Effector memory CD4-positive, alpha-beta T cell (primary cell): ENCODE measurements at places on chromosomes 12 and 14.

DNA sequence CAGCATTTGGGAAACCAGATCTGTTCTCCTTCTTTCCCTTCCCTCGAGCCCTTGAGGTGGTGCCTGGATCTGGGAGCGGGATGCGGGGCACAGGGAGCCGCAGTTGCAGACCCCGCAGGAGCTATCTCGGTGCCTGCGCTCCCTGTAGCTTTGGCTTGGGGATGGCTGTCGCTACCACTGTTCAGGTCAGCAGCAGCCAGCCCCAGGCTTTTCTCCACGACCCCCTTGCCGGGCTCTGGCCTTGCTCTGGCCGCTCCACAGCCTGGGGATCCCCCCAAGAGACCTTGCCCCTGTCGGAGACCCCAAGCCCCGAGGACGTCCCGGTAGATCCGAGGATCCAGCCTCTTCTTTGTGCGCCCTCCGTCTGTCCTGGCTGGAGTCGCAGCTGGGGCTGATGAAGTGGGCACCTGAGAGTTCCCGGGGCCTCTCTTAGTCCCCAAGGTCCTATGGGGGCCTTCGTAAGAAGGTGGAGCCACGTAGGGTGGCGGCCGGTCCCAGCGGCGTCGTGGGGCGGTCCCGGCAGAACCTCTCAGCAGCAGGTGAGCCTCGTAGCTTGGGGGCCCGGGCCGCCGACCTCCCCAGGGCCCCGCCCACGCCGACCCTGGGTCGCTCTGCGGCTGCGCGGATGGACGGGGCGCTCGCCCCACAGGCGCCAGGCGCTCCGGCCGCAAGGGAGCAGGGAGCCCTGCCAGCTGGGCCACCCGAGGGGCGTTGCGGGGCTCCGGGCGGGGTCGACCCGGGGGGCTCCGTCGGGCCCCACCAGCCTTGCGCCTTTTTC is 1.3 kb downstream of the DDN start:
- peaks cover 37% of the 10 kb centered on the region for H3K27me3 ChIP-seq
- peaks cover 46% of the 10 kb centered on the region for H3K4me1 ChIP-seq
- peak overlapping the region; percentile 59 for H3K4me3 ChIP-seq
- DNase-seq: no peak

GRCh38 chr12:114500775-114501473 is 95.0 kb upstream of the TBX5 start:
- H3K4me3 ChIP-seq: no peak overlapping the region
- no peaks in the 10 kb centered on the region for H3K36me3 ChIP-seq
- DNase-seq: no peak
- no peaks in the 10 kb centered on the region for H3K4me1 ChIP-seq
- H3K27me3 ChIP-seq: no peaks in the 10 kb centered on the region

DNA sequence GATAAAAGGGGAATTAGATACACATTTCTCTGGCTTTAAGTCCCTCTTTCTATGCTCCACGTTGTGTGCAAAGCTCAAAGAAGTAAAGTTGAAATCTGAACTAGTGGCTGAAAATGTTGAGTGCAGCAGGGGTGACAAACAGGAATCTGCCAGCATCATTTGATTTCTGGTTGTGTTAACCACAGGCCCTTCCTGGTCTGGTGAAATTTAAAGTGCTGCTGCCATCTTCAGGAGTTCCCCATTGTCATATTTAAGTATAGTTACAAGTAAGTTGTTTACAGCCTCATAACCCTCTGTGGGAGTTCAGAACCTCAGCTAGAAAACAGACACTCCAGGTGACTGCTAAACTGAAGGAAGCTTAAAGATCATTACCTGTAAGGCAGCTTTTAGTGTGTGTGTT is 90.9 kb upstream of the CCDC196 start:
- H3K27ac ChIP-seq: no peak overlapping the region
- H3K4me1 ChIP-seq: no peaks in the 10 kb centered on the region
- no peaks in the 10 kb centered on the region for H3K27me3 ChIP-seq

DNA sequence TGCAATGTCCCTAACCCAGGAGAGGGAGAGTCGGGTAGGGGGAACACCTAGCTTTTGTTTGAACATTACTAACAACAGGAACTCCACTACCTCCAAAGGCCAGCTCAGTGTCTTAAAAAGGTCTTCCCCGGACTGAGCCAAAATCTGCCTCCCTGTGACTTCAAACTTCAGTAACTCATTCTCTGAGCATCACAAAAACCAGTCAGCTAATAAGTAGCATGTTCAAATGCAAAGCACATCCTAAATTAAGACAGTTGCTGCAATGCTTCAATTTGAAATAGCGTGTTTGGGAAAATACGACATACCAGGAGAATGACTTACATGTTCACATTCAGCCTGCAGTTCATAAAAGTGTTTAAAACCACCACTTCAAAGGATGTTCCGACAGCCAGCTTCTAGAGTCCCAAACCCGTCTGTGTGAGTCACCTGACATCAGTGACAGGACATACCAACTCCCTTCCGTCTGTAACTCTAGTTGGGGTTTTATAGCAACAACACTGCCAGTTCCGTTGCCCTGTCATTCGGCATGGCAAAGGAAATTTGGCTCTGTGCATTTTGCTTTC is 13.0 kb downstream of the ZFP36L1 start:
- peak overlapping the region; percentile 82 for H3K27ac ChIP-seq
- no peaks in the 10 kb centered on the region for H3K27me3 ChIP-seq
- DNase-seq: peak; percentile 51
- peaks cover 51% of the 10 kb centered on the region for H3K4me1 ChIP-seq

DNA sequence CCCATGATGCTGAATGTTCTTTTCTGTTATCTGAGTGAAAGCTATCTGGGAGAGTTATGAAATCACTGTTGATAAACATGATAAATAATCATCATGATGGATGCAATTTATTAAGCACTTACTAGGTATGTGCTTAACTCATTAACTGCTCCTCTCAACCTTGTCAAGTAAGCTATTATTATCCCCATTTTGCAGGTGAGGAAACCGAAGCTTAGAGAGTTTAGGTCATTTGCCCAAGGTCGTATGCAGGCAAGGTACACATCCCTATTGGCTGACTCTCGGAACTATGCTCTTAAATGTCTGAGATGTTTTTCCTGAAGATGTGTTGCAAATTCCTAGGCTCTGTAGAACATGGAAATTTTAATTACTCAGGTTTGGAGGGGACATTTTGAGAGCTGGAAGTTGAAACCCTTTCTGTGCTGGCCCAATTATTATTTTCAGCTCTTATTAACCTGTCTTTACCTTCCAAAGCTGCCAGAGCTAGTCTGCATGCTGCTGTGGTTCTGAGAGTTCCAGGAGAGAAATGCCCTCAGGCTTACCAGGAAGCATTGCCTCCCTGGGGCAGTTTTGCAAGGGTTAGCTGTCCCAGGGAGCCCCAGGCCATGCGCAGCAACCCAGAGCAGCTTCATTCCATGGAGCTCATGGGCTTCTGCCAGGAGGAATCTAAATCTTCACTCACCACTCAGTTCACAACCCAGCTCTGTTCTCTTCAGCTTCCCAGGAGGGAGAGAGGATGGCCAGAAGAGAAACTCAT is 55.6 kb upstream of the OAS1 start:
- H3K4me1 ChIP-seq: no peaks in the 10 kb centered on the region
- H3K36me3 ChIP-seq: no peaks in the 10 kb centered on the region
- no peak overlapping the region for H3K27ac ChIP-seq
- no peak overlapping the region for H3K4me3 ChIP-seq
- no peak for DNase-seq

GRCh38 chr12:38664661-38665269 is 240.6 kb downstream of the CPNE8 start:
- H3K27ac ChIP-seq: no peak overlapping the region
- H3K4me3 ChIP-seq: no peak overlapping the region
- no peak for DNase-seq
- H3K27me3 ChIP-seq: no peaks in the 10 kb centered on the region

GRCh38 chr12:28535216-28535615 is 345.0 kb downstream of the CCDC91 start:
- DNase-seq: no peak
- no peaks in the 10 kb centered on the region for H3K36me3 ChIP-seq
- H3K4me1 ChIP-seq: no peaks in the 10 kb centered on the region
- no peak overlapping the region for H3K4me3 ChIP-seq
- no peaks in the 10 kb centered on the region for H3K27me3 ChIP-seq

- no peaks in the 10 kb centered on the region for H3K27me3 ChIP-seq
- no peaks in the 10 kb centered on the region for H3K4me1 ChIP-seq
- no peak overlapping the region for H3K4me3 ChIP-seq
Measured at GRCh38 chr14:95699412-95699811, 13.2 kb downstream of the TCL1B start.

DNA sequence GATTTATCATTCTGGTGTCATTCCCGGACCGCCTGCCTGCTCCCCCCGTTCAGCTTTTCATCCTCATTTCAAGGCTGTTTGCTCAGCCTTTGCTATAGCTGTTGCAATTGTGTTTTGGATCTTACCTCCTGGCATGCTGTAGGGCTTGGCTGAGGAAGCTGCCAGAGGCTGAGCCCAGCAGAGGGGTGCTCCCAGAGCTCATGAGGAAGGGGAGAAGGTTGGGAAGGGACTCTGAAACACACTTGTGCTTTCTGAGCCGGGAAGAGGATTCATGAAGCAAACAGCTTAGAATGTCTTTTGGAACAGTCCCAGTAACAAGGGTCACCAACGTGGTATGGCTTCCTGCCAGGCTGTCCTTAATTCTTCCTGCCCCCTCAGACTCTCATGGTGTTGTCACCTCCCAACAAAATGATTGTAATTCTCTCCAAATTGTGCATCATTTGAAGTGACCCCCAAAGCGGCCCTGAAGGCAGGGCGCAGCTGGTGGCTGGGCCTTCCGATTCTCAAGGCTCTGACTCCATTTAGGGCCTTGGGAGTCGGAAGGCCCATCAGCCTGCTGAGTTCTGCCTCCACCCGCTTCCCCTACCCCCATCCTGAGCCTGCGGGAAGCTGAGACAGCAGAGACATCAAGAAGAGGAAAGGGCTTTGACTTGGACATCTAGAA is 111.9 kb upstream of the ARHGAP5 start:
- H3K27me3 ChIP-seq: no peaks in the 10 kb centered on the region
- no peak overlapping the region for H3K4me3 ChIP-seq
- no peaks in the 10 kb centered on the region for H3K4me1 ChIP-seq

DNA sequence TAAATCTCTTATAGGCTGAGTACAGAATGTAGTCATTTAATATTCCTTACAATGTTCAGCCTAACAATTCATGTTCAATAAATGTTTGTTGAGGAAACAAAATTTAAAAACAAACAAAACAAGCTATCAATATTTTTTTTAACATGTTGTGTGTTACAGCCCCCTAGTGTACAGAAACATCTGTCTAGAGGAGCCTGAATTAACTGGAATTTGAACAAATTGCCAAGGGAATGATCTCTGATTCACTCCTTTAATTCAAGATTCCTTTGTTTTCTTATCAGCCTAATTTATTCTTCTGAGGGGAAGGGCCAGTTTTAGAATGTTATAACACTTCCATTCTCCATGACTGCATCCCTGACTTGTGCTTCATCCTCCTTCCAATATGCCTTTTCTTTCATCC is 127.2 kb downstream of the CMAS start:
- H3K4me1 ChIP-seq: no peaks in the 10 kb centered on the region
- no peaks in the 10 kb centered on the region for H3K27me3 ChIP-seq
- H3K27ac ChIP-seq: no peak overlapping the region
- H3K4me3 ChIP-seq: no peak overlapping the region

DNA sequence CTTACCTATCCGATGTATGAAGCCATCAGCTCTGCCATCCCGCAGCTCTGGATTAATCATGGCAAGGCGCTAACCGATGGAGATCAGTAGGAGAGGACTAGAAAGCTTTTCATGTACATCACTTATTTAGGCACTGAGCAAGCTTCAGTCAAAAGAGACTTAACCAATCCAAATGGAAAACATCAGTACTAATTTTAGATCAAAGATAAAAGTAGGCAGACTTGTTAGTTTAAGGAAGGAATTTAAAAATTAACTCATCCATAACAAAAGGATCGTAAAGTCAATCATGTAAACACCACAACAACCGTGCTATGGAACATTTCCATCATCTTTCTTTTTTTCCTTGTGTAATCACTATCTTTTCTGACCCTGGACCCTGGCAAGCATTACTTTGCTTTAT is at the start of gene CLEC2A:
Gene CLEC2A, minus strand, starts transcription at position 101 of the 400 bp plus-strand sequence. Its CDS starts 41 bp downstream, at position 60.
- H3K27ac ChIP-seq: no peak within 1 kb of the TSS
- no peak for DNase-seq
- H3K36me3 ChIP-seq: no peaks in the 10 kb centered on the region
- no peak within 1 kb of the TSS for H3K4me3 ChIP-seq
- H3K27me3 ChIP-seq: no peaks in the 10 kb centered on the region

DNA sequence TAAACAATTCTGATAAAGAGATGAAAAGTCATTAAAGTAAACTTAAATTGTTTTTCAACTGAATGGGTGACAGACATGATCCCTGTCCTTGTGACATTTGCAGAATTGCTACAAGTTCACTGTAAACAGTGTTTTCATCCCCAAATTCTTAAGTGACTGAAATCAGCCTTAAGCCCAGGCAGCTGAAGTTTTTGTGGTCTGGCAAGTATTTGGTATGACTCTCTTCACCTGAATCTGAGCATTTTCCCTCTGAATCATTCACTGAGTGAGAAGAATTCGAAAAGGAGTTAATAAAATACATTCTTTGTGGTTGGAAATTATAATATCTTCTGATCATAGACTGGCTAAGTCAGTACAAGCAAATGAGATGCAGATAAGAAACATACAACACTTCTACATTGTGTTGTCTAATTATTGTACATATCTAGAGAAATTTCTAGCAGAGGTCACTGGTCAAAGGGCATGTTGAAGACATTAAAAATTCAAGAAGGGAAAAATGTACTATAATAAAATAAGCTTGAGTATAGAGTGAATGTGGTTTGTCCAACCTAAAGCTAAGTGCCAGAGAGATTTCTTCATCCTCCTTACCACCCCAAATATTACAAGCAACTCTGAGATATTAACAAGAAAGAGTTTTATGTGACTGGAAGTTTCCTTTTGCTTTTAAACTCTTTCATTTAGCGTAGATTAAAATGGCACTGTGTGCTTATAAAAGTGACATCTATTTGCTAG is 177.8 kb upstream of the DIO2 start:
- no peak for DNase-seq
- H3K27ac ChIP-seq: no peak overlapping the region
- no peak overlapping the region for H3K4me3 ChIP-seq

- no peak overlapping the region for H3K27ac ChIP-seq
- peaks cover 46% of the 10 kb centered on the region for H3K36me3 ChIP-seq
- no peaks in the 10 kb centered on the region for H3K27me3 ChIP-seq
- DNase-seq: no peak
- no peak overlapping the region for H3K4me3 ChIP-seq
Measured at GRCh38 chr12:128801879-128802391, 21.8 kb downstream of the SLC15A4 start.

DNA sequence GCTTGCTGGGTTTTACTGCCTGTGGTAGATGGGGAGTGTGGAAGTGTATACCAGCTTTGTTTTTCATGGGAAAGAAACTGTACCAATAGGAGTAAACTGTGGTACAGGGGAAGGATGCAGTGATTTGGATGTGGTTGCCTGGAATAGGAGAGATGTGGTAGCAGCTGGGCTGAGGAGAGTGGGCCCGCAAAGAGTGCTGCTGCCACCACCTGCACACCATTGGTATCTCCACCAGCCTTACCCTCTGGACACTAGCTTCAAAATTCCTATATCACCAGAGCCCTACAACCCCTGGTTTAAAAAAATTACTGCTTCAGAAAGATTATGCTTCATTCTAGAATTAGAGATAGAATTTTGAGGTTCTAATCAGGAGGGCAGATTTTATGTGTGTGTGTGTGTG is 53.6 kb downstream of the AKAP6 start:
- no peaks in the 10 kb centered on the region for H3K4me1 ChIP-seq
- DNase-seq: no peak
- no peak overlapping the region for H3K4me3 ChIP-seq
- H3K27me3 ChIP-seq: no peaks in the 10 kb centered on the region
- no peak overlapping the region for H3K27ac ChIP-seq

GRCh38 chr12:25123126-25123525 is 71.8 kb downstream of the DNAI7 start:
- no peaks in the 10 kb centered on the region for H3K4me1 ChIP-seq
- H3K36me3 ChIP-seq: no peaks in the 10 kb centered on the region
- no peak for DNase-seq
- no peak overlapping the region for H3K27ac ChIP-seq
- no peak overlapping the region for H3K4me3 ChIP-seq
